ENCODE measurements at places on chromosomes 16 and 17.
A peak's percentile ranks its signal among the peaks of the same experiment; 100 is the strongest.

DNA sequence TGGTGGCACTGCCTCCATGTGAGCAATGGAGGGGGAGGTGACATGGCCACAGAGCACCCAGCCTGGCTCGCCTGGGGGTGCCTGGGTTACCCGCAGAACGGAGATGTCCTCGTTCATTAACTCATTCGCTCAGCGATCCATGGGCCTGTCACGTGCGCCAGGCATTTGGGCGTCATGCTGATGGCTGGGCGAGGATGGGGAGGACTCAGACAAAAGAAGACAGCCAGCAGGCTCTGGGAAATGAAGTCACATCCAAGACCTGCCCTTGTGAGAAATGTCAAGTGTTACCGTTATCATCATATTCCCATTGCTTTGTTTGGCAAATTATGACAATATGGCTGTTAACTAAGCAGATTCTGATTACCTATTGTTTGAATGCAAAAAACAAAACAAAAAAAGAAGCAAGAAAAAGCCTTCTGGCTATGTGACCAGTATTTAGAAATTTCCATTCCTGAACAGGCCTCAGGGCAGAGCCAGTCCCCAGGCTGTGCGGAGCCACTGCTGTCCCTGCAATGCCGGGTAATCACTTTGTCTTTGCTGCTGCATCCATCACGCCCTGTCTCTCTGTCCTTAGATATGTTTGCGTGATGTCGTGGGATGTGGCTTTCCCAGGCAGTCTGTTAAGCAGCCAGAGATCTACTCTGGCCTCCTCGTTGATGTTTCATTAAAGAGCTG, 57.9 kb downstream of the CMIP start:
- DNase-seq: no peak

DNA sequence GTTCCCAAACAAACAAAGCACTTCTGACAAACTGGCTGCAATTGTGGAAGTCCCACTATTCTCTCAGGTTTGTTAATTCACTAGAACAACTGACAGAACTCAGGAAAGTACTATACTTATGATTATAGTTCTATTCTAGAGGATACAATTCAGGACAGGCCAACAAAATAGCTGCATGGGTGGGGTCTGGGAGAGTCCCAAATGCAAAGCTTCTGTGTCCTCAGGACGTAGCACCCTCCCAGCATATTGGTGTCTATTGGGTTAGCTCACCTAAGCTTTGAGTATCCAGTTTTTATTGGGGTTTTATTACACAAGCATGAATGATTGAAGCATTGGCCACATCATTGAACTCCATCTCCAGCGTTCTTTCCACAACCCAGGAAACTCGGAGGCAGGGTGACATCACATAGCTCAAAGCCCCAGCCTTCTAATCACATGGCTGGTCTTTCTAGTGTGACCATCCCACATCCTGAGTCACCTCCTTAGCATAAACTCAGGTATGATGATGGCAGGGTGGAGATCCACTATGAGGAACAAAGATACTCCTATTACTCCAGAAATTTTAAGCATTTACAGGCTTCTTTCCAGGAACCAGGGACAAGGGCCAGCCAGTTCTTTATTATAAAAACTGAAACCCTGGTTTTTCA, 43.9 kb upstream of the CCNF start:
- no peak for DNase-seq

GRCh38 chr16:27444015-27444414, 42.0 kb downstream of the IL21R start:
- DNase-seq: no peak

GRCh38 chr16:56202036-56202435, 10.7 kb downstream of the GNAO1 start:
- DNase-seq: no peak

- no peak for DNase-seq
Observed at GRCh38 chr17:81090361-81091136, 55.6 kb downstream of the BAIAP2 start.

DNA sequence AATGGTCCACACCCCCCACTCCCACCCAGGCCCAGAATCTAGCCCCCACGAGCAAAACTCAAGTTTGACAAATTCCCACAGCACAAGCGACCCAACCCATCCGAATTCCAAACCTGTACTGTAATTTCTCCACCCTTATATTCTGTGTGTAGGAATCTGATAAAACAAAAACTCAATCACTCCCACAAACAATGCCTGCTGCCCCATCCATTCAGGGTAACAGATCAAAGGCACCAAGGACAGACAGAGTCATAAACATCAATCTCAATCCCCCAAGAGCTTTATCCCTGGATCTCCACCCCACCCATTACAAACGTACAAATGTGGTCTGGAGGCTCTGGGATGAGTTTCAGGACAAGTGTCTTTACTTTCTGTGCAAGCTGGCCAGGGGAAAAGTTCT, 157.8 kb downstream of the AXIN2 start:
- DNase-seq: no peak

GRCh38 chr16:11744075-11744470, 1.4 kb upstream of the TXNDC11 start:
- DNase-seq: no peak

DNA sequence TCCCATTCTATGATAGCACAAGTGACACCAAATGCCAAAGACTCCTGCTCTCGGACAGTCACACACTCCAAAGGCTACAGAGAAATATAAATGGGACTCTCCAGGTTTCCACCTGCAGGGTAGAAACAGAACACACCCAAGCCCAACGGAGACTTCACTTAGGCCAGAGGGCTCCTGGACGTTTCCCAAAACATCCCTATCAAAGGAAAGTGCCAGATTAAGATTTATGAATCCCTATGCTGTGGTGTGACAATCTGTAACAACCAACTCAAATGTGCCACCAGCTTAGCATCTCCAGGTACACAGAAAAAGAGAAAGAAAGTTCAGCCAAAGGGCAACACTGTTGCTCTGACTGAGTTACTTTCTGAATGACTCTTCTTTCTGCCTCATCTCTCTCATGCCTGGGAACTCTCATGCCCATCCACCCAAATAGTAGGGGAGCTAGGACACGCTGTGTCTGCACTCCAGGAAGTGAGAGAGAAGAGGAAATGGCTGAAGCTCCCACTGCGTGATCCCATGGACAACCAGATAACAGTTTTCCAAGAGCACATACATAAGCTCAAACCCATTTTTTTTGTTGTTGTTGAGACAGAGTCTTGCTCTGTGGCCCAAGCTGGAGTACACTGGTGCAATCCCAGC, 49.7 kb downstream of the SMG6 start:
- DNase-seq: no peak

- DNase-seq: no peak
Observed at GRCh38 chr16:29747947-29748759, 2.4 kb upstream of the C16orf54 start.

GRCh38 chr17:14840616-14841231, 424.4 kb downstream of the PMP22 start:
- no peak for DNase-seq

DNA sequence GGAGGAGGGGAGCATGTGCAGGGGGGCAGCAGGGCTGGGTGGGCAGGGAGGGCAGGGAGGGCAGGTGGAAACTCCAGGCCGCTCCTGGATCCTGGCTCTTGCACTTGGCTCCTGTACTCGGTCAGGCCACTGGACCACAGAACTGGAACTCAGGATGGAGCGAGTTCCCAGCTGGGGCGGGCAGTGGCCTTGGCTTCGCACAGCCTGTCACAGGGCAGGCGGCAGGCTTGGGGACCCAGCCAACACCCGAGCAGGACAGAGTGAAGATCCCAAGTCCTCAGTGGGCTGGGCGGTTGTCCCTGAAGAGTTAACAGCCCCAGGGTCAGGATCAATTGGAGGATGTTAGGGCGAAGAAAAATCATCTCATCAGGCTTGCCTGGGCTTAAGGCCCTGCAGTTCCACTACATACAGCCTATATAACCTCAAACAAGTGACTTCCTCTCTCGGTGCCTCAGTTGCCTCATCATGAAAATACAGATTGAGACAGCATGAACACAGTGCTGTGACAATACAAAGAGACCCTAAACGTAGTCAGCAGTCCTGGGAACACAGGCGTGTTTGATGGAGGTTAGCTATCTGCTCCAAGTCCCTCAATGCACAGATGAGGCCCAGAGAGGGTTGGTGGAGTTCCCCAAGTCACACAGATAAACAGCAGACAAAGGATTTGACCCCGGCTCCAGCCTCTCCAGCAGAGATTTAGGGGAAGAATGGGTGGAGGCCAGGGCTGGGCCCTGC, 21.9 kb downstream of the ZNF423 start:
- DNase-seq: peak; percentile 56

DNA sequence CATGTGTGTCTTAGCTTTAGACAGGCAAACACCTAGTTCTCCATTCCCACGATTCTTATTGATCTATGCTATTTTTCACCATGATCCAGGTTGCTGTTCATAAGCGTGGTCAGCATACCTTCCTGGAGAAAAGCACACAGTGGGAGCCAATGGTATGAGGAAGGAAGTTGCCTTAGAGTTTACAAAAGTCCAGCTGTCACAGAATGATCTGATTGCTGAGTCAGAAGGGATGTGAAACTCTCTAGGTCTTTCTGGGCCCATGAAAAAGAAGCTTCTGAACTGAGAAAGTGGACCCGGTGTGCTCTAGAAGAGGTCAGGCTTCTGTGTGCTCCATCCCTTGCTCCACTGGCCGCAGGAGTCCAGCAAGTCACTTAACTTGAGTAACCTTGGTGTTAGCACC, 71.0 kb upstream of the CCL1 start:
- DNase-seq: peak; percentile 11

GRCh38 chr17:1612400-1612799, 16.2 kb downstream of the SLC43A2 start:
- no peak for DNase-seq

DNA sequence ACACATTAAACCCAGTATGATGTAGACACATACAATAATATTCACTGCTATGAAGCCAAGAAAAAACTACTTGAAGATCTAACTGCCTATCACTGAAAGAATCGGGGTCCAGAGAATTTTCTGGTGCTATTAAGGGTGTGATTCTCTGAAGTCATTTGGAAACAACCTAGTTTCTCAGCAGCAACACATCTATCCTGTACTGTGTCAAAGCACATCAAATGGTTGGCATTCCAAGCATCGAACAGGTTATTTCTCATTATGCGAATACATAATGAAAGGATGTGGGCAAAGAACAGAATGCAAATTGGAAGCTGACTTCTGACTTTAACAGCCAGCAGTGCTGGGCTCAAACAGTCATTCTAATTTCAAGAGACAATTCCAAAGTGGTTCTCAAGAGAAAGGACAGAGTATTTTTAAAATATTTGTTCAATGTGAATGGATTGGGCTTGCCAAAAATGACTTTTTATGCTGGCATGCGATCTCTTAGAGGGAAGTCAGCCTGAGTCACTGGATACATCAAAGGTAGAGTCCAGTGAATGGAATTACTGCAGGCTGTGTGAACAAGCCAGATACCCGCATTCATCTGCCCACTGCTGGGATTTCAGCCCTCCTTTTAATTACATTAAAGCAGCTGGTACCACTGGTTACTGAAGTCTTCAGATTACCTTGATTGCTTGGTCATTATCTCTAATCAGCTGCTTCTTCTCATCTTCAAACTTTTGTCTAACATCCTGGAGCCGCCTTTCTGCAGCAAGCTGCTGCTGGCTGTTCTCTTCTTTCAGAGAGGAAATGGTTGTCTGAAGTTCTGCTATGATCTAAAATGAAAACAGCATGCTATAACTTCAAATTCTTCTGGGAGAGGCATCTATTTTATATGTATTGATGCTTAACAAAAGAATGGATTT, 181.2 kb upstream of the AXIN2 start:
- DNase-seq: no peak

- no peak for DNase-seq
Observed at GRCh38 chr17:75001915-75002843, 10.3 kb upstream of the MRPL58 start.

GRCh38 chr17:42502091-42502490, 34.0 kb upstream of the NAGLU start:
- no peak for DNase-seq

DNA sequence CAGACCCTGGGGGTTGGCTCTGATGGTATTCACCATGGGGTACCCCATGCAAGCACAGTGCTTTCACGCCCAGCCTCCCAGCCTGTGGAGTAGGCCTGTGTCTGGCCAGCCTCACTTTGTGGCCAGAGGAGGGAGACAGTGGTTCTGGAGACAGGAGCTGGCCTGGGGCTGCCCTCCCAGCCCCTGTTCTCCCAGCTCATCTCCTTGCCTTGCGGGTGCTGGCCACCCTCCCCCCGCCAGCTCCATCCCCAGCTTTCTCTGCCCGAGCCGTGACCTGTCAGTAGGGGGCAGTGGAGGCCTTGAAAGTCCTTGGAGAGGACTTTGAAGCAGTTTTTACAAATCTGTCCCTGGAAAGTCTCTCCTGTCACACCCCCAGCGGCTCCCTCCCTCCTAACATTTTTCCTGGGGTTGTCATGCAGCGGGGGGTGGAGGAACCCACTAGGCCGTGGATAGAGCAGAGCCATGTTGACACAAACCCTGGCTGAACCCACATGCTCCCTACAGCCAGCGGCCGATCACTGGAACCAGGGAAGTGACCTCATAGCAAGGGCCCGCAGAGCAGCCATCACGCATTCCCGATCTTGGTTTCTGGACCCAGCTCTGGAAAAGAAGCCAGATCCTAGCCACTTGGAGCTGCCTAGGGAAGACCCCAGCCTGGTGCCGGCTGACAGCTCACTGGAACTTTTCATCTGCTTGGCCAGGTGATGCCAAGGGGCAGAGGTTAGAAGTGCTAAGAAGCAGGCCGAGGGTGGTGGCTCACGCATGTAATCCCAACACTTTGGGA, 289.4 kb downstream of the SEC14L1 start:
- peak; percentile 83 for DNase-seq

DNA sequence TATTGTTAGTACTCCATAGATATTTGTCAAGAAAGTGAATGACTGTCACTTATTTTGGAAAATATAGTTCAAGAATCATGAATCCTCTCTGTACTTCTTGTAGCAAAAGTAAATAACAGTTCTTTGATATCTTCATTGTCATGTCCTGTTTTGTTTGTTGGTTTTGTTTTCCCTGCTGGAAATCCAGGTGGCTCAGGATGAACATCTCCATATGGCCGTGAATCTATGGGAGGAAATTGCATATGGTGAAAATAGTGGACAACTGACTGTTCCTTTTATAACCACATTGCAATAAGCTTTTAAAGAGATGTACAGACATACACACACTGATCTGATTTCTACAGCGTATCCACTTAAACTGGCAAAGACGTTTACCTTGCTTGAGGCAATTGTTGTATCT, 637.0 kb upstream of the RBFOX1 start:
- no peak for DNase-seq
